ENCODE measurements at places on chromosomes 6 and 20.

DNA sequence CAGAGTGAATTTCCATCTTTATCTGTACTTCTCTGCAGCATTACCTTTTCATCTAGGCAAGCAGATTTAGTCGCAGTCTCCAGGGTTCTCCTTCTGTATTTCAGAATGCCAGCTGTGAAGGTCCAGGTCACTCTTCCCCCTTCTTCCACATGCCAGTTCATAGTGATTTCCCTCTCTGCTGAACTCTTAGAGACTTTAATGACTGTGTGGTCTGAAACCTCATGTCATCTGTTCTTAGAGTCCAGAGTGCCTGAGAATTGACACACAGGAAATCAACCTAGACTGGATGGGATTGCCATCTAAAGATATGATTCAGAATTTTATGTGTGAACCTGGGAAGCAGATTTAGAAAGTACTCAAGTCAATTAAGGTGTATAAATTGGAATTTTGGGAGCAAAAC, 248.1 kb downstream of the TPBG start:
- DNase-seq: no peak

- DNase-seq: no peak
Observed at GRCh38 chr6:158501360-158502262, 58.3 kb upstream of the TMEM181 start.

DNA sequence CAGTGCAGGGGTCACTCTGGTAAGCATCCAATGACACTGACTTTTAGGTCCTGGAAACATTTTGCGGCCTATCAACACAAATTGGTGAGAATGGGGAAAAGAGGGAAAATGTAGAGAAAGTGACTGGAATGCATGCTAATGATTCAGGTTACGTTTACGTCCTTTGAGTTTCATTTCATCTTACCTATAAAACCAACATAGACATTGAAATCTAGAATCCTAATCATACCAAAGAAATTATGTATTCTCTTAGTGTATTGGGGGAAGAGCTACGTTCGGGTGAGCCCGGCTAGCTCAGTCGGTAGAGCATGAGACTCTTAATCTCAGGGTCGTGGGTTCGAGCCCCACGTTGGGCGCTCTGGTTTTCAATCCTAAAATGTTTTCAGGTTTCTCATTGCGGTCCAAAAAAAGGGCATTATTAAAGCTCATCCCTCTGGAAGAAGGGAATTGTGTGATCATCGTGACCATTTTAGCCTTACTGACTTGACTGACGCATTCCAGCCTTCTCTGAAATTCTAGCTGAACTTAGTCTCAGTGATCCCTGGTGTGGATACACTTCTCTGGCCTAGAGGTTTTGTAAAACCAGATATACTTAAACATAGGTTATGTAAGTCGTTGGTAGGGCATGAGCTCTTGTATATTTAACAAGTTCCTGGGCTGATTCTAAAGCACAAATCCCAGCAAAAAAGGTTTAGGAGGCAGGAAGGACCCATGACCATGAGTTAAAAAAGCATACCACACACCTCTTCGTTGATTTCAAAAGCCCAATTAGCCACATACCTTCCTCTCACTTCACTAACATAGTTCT, 18.3 kb downstream of the HMGN4 start:
- peak; percentile 95 for DNase-seq

DNA sequence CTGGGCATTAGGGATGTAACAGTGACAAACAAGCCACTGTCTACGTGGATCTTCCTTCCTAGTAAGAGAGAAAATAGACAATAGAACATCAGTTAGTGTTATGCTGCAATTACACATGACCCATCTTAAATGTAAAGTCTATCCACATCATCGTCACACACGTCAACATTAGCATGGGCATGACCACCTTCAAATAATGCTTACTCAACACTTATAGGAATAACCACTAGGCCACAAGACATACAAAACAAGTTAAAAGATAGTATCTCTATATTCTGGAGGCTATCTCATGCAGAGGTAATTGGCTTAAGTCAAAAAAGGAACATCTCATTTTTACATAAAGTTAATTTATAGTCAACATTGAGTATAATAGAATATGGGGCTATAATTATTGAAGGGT, 156.5 kb downstream of the MOXD1 start:
- DNase-seq: no peak

DNA sequence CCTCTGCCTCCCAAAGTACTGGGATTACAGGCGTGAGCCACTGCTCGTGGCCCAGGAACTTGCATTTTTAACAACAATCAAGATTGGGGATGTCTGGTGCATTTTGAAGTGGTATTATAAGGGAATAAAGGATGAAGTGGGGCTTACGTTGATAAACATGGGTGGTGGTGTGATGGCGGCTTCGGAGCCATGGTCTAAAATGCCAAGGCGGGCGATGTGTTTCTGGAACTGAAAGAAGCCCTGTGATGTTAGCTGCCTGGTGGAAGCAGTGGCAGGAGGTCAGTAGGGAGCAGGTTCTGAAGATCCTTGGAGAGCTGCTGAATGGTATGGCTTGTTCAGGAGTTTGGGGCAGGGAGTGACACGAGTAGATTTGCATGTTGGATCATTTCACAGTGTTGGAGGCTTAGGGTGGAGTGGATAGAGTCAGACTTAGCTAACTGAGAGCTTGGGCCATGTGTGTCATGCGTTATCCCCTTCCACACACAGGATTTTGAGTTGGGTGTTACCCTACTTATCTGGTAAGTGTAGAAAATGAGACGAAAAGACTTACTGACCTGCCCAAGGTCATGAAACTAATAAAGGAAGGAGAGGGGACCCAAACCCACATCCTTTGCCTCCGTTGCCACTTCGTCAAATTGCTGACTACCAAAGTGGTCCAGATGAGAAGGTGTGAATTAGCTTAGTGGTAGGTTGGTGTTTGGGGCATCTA, 1.5 kb downstream of the NELFCD start:
- no peak for DNase-seq

GRCh38 chr6:157428427-157429202, 47.6 kb downstream of the ZDHHC14 start:
- DNase-seq: peak; percentile 98

- no peak for DNase-seq
Observed at GRCh38 chr6:170277893-170278742, 12.8 kb downstream of the DLL1 start.

DNA sequence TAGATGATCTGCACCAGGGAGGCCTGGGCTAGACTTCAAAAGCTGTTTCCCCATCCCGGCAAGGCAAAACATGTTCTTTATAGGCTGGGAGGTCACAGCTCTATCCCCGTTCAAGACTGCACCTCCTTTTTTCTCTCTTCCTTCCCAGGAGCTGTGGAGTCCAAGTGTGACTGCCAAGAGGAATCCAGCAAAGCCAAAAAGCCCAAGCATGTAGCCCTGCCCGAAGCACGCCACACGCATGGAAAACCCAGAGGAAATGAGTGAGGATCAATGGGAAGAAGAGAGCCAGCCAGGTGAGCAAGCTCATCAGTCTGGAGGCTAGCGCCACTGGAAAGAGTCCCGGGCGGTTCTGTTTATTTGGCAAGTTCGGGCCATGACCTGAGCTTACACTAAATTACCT, 240.4 kb downstream of the PRL start:
- no peak for DNase-seq

DNA sequence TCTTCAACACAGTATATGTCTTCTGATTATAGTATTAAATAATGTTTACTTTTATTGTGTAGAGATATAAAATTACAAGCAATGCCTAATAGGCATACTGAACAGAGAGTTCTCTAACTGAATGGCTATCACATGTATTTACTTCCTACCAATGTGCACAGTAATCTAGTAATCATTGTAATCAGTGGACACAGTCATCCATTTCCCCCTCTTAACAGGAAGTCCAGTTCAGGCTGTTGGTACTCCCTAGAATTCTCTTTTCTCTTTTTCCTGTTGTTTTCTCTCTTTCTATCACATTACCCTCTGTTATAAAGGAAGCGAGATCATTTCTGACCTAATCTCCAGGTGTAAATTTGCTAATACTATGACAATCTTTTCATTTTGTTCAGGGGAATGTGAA, 172.5 kb downstream of the HTR1B start:
- DNase-seq: no peak

DNA sequence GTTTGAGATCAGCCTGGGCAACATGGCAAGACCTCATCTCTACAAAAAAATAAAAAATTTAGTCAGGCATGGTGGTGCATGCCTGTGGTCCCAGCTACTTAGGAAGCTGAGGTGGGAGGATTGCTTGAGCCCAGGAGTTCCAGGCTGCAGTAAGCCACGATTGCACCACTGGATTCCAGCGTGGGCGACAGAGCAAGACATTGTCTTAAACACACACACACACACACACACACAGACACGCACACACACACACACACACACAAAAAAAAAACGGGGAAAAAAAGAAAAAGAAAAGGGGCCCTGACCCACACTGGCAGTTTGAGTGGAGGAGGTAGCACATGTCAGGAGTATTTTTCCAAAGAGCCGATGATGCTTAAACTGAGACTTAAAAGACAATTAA, 122.2 kb downstream of the AFG1L start:
- DNase-seq: peak; percentile 9

GRCh38 chr6:82017773-82018172, 229.8 kb downstream of the IBTK start:
- DNase-seq: no peak

- DNase-seq: peak; percentile 80
Observed at GRCh38 chr6:113997116-113997515, 26.2 kb upstream of the HDAC2 start.

DNA sequence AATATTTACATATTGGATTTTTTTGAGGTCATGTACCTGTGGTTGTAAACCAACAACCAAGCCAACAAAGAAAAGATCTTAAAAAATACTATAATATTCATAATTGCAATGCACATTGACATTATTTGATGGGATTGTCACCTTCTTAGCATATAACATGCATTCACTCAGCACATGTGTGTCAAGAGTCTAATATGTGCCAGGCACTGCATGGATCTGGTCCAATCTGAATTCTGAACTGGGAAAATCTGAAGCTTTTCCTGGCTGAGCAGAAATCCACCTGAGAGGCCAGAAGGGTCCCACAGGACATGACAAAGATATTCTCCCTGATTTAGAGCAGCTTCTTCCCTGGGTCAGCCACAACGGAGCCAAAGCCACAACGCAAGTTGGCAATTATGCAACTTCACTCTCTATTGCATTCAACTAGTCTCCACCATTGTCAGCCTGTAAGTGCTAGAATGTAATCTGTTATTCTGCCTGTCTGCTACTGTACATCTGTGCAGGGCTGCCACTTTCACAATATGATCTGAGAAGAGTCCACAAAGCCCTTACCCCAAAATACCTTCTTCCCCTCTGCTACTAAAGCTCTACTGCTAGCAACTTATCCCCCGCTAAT, 17.0 kb upstream of the DDO start:
- no peak for DNase-seq

DNA sequence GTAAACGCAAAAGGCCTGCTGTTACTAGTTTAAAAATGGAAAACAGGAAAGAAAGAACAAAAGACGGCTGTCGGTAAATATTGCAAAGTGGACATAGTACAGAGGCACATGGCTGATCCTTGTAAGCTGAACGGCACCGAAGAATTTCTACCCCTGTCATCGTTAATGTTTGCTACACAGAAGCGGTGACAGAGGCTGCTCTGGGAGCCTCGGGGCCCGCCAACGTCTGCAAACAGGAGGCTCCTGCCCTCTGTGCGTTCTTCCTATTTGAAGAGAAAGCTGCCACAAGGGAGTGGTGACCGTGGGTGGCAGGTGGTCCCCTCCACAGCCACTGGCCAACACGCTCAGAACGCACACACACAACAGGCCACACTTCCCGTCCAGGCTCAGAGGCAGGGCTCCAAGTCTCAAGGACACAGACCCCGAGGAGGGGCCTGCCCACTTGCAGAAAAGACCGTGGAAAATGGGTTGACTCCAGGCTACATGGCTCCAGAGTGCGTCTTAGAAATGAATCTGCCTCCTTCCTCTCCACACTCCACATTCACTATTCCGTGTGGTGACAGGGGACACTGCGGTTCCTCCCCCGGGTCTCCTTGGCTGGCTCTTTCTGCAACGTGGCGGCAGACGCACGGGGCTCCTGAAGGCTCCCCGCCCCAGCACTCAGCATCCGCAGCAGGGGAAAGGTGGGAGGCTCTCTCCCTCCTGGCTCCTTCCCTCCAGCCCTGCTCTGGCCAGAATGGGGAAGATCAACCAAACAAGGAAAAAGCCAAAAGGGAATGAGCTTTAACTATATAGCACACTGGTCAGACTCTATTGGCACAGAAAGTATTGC, 64.5 kb downstream of the GMPR start:
- DNase-seq: no peak

GRCh38 chr20:25539742-25540672, 45.3 kb downstream of the NINL start:
- peak; percentile 62 for DNase-seq

DNA sequence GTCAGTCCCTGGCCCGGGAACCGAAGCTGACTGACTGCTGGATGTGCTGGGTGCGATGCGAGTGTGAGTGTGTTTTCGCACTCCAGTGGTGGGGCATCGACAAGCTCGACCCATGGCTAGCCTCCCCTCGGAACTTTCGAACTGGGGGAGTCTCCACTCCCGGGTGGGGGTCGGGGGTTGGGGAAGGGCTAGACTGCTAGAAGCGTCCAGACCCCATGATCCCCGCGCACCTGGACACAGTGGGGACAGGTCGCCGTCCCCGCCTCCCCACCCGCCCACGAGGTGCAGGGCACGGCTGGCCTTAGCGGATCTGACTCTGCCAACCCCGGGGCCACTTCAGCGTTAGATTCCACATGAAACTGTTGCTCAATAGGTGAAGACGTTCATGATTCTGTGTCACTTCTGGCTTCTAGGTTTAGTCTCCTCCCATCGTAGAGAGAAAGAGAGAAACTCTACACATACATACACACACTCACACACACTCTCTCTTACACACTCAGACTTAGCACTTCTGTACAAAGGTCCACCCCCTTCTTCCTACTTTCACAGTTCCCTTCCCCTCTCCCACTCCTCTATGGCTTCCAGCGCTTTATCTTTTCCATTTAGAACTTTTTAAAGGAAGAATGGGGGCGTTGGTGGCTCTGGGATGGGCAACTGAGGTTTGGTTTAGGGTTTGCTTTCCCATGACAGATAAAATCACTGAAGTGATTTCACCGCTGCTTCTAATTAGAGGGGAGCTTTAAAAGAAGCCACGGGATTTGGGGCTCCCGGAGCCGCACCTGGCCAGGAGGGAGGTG, 5.1 kb upstream of the TFAP2A start:
- DNase-seq: peak; percentile 53

DNA sequence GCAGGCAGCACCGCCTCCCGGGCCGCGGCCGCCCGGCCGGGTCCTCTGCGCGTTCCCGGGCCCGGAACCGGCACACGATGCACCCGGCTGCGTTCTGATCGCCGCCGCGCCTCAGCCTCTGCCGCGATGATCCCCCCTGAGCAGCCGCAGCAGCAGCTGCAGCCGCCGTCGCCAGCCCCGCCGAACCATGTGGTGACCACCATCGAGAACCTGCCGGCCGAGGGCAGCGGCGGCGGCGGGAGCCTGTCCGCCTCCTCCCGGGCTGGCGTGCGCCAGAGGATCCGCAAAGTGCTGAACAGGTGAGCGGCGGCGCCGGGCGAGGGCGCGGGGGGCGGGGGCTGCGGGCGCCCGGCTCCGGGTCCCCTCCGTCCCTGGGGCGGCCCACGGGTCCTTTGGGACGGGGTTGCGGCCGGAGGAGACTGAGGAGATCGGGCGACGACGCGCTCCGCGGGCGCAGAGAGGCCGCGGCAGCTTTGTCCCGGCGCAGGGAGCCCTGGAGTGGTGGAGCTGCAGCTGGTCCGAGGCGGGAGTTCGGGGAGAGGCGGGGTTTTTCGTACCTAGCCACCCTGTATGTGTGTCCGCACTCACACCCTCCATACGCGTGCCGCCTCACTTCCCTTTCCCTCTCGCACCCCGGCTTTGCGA, 659 bp downstream of the SLC35F1 start:
- peak; percentile 17 for DNase-seq

- DNase-seq: no peak
Observed at GRCh38 chr6:138188278-138188941, 26.7 kb downstream of the ARFGEF3 start.

Measured in kidney tubule cell (primary cell).